ENCODE measurements at places on chromosomes 7 and 10.

DNA sequence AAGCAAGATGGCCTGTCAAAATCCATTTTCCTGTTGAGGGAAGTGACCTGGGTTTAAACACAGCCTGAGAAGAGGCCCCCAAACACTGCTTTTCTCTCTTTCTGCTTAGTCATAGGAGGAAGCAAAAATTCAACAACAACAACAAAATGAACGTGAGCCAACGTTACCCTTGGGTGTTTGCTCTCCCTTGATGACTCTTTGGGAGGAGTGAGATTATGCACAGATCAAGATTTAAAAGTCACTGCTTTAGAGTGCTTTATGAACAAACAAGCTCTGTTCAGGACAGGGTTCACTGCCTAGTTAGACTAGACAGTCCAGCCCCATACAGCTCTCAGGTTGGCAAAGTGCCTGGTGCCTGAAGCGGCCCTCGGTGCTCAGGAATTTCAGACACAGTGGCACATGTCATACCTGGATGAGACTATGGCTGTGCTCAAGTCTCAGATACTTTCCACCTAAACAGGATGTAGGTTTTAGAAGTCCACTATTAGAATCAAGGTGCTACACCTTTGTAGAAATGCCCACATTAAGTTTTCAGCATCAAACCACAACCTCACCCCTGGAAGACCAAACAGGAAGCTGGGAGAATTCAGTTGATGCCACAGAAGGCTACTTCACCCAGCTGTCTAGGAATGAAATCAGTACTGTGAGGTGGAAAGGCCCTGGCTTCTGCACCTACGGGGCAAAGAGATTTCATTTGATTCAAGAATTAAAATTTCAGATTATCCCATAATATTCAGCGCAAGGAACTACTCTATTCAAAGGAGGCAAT is 38.7 kb downstream of the DENND11 start:
- DNase-seq: peak; percentile 23

- peak; percentile 53 for DNase-seq
Observed at GRCh38 chr7:1144269-1144771, 15.7 kb downstream of the ZFAND2A start.

GRCh38 chr7:55366461-55367070 is 1.4 kb downstream of the LANCL2 start:
- DNase-seq: no peak

DNA sequence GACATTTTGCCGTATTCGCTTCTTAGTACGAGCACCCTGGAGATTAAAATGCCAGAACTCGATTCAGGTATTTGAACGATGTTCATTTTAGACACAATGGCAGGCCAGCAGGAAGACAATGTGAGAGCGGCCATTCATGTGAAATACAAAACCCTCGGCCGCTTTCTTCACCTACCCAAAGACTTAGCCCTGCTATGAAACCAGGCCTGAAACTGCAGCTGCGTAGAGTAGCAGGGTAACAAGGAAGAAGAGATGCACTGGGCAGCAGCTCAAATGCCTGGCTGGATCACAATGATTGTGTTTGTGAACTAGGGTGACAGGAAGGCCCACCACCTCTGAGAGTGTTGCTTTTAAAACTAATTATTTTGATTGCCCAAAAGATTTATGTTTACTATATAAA is 234.8 kb downstream of the TRIL start:
- no peak for DNase-seq

DNA sequence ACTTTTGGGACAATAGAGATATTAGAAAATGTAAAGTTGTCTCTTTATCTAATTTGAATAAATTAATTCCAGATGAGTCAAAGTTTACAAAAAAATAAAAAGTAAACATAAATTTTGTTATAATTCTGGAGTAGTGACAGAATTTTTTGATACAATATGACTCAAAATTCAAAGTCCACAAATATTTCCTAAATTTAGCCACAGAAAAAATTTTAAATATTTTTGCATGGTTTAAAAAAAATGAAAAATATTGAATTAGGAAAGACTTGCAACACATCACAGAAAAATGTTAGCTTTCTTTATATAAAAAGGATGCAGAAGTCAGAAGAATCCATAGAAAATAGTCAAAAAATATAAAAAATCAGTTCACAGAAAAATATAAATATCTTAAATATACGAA is 117.7 kb downstream of the ARHGAP21 start:
- DNase-seq: no peak

- DNase-seq: peak; percentile 79
Observed at GRCh38 chr7:134514663-134515062, 12.7 kb upstream of the AKR1B10 start.

GRCh38 chr10:9786101-9786500 is 1231.6 kb upstream of the CELF2 start:
- DNase-seq: no peak

GRCh38 chr10:60236869-60237524 is 152.7 kb downstream of the ANK3 start:
- DNase-seq: peak; percentile 60

DNA sequence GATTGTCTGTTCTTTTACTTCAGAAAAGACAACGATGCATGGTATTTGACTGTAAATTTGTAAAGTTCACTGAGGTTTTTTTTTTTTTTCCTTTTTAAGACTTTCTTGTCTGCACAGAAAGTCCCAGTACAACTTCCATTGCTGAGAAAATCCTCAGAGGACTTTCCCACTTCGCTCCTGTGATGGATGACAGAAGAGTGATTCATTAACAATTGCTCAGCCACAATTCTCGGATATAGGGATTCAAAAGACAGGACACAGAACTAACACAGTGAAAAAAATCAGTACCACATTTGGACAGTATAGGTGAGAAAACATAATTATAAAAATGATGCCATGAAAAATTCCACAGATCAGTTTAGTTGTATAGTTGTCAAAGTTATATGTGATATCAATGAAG is 48.0 kb downstream of the SEC23IP start:
- no peak for DNase-seq

GRCh38 chr7:129495987-129496386 is 6.3 kb upstream of the SMKR1 start:
- DNase-seq: no peak

- no peak for DNase-seq
Observed at GRCh38 chr7:128148676-128149075, 92.4 kb upstream of the LEP start.

- DNase-seq: peak; percentile 36
Observed at GRCh38 chr7:137818036-137818435, 28.7 kb downstream of the DGKI start.

GRCh38 chr10:22341190-22341925 is 3.9 kb upstream of the SPAG6 start:
- DNase-seq: peak; percentile 37

DNA sequence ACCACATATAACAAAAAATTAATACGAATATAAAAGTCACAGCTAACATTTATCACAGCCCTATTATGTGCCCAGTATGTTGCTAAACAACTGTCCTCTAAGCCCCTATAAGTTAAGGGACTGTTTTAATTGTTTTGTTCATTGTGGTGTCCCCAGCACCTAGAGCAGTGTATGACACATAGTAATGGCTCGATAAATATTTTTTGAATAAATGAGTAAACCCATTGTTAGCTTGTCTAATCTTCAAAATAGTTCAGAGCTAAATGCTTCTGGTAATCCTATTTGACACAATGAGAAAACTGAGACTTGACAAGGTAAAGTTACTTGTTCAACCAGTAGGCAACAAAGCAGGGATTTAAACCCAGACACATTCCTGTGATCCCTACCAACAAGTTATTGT is 78.4 kb upstream of the NEUROD6 start:
- no peak for DNase-seq

- DNase-seq: peak; percentile 97
Observed at GRCh38 chr7:130904031-130904757, 170.2 kb upstream of the KLF14 start.

- DNase-seq: peak; percentile 58
Observed at GRCh38 chr10:132229834-132230556, 43.2 kb downstream of the DPYSL4 start.

DNA sequence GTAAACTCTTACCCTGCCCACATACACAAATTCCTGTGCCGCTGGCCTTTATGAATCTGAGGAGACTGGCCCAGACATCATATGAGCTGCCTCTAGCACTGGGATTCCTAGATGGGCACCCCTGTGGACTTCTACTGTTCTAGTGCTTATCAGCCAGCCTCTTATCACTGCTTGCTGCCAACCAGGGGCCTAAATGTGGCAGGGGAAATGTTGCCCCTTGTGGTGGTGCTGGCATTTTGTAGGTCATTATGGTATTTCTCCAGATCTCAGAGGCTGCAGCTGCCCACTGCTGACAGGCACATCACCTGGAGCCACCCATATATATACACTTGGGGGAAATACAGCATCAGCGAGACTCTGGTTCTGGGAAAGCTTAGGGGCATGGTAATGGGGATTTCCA is 5.4 kb downstream of the SFR1 start:
- peak; percentile 22 for DNase-seq

GRCh38 chr7:5417106-5418071 is 6.2 kb downstream of the TNRC18 start:
- no peak for DNase-seq

DNA sequence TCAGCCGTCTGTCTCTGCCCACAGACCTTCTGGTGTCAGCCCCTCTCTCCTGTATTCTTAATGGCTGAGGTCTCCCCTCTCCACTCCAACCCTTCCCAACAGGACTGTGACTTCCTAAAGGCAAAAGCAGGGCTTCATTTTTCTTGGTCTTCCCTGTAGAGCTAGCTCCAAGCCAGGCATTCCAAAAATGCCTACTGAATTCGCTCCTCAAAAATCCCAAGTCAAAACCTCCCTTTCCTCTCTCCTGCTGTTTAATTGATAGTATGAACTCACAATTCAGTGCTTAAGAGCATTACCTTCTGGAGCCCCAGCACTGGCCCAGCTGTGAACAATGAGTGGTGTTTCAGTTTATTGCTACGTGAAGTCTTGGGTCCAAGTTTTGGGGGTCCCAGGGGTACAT is 628.4 kb downstream of the PARD3 start:
- peak; percentile 15 for DNase-seq

DNA sequence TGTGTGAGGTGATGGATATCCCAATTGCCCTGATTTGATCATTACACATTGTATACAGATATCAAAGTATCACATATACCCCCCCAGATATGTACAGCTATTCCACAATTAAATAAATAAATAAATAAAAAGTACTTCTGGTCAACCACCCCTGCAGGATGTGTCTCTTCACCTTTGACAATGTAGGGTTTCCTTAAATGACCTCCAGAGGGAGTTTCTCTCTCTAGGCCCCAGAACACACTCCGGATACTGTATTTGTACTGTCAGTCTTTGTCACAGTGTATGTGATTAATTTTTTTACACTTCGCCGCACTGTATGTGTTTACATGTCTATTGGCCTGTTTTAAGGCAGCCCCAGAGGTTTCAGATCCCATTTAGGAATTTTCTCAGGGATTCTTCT is 123.6 kb downstream of the ADCYAP1R1 start:
- DNase-seq: peak; percentile 6

DNA sequence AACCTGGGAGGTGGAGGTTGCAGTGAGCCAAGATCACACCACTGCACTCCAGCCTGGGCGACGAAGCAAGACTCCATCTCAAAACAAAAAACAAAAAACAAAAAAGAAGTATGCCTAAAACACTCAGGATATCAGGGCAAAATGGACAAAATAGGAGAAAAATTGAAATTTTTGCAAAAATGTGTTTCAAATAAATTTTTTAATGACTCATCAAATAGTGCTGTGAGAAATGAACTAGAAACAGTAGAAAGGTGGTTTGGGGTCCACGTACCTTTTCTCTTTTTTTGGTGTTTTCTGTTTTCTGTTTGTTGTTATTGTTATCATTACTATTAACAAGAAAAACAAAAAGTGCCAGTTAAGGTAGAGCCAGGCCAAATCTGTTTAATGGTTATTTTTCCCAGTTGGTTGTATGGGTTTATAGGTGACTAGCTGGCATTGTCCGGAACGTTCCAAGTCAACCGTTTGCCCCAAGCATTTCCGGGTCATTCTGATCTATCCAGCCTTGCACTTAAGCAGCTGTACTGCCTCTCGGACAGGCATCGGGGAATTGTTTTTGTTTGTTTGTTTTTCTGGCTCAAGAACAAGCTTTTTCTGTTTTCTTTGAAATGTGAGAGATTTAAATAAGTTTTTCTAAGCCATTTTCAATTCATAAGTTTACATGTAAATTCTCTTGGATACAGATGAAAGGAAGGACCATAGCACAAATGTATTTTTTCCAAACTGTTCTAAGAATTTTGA is 157.0 kb upstream of the NEBL start:
- DNase-seq: no peak

DNA sequence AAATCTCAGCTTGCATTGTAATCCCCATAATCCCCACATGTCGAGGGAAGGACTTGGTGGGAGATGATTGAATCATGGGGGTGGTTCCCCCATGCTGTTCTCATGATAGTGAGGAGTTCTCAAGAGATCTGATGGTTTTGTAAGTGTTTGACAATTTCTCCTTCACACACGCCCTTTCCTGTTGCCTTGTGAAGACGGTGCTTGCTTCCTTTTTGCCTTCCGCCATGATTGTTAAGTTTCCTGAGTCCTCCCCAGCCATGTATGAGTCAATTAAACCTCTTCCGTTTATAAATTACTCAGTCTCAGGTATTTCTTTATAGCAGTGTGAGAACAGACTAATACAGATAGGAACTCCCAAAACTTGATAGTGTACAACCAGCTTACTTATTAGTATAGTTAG is 98.6 kb downstream of the CREM start:
- no peak for DNase-seq

- peak; percentile 24 for DNase-seq
Observed at GRCh38 chr7:106731187-106731586, 70.2 kb upstream of the CCDC71L start.

- DNase-seq: peak; percentile 24
Observed at GRCh38 chr10:23399701-23400144, 39.2 kb upstream of the OTUD1 start.

DNA sequence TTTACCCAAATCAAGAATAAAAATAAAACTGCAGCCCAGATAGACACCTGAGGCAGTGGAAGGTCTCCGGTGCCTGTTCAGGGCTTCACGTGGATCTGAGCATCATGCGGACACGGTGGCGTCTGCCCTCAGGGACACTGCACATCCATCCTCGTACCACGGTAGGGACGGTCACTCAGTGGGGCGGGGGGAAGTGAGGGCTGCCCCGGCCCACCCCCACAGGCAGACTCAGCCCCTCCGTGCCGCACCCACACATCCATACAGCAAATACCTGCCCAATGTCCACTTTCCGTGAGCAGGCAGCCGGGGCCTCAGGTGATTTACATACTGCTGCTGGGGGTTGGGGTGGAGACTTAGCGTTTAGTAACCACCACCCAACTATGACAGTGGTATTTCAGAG is 207.8 kb downstream of the DIP2C start:
- DNase-seq: no peak

GRCh38 chr7:125572414-125572813 is 642.8 kb upstream of the POT1 start:
- no peak for DNase-seq

DNA sequence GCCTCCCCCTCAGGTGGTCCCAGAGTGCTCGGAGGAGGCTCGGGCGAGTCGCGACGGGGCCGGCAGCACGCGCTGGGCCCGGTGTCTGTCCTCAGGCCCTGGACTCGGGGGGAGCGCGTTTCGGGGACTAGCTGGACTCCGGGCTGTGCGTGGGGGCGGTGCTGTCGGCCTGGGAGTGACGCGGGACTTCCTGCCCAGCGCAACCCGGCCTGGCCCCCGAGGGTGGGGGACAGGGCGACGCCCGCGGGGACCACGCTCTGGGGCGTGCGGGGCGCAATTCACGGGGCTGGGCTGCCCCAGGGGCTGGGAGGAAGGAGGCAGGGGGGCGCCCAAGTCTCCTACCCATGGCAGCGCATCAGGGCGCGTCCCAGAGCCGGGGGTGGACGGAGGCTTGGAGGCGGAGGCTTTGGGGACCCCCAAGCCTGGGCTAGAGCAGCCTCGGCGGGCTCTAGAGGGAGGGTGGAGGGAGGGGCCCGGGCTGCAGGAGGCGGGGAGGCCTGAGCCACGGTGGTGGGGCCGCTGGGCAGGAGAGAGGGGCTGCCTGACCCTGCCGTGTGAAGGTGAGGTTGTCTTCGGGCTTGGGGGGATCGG is 2.3 kb upstream of the VENTX start:
- DNase-seq: no peak

Measured in RPMI7951 (cell line).